ENCODE measurements at places on chromosomes 12 and 14.

DNA sequence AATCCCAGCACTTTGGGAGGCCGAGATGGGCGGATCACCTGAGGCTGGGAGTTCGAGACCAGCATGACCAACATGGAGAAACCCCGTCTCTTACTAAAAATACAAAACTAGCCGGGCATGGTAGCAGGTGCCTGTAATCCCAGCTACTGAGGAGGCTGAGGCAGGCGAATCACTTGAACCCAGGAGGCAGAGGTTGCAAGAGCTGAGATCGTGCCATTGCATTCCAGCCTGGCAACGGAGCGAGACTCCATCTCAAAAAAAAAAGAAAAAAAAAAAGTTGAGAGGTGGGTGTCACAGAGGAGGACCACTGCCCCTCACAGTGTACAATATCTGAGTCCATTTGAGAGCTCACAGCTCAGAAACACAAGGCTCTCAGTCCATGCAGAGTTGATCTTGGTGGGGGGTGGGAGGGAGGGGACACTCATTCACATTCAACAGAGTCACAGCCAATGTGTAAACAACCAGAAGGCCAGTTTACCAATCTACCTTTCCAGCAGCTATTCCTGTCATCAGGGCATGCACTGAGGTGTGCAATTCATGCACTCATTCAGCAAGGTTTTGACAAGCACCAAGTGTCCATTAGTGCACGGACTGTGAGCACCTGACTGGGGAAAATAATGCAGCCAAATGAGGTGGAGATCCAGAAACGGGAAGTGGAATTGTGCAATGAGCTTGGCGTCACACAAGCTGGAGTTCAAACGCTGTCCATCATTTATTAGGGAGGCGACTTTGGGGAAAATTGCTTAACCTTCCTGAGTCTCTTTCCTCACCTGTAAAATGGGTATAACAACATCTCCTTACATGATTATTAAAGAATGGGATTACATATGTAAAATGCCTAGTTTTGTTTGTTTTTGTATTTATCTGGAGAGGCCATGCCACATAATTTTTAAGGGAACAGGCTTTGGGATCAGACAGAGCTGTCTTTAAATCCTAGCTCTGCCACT lies 4.4 kb upstream of the EIF5 start:
- no peak for DNase-seq

- DNase-seq = no peak
These were observed 627 bp downstream of the TESC start for GRCh38 chr12:117098361-117099217.

DNA sequence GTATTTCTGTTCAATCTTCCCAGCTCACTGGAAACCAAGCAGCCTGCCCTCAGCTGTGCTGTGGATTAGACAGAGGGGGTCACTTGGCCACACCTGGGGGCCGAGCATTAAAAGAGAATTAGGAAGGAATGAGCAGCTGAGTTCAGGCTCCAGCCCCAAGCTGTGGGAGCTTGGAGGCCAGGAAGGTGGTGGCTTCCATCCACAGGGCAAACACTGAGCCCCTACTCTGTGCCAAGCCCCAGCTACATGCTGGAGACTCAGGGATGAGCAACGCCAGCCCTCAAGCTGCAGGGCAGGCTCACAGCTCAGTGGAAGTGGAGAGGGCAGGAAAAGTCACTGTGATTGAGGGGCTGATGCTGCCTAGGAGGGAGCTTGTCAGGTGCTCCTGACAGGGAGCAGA lies 412.7 kb downstream of the BCL11B start:
- no peak for DNase-seq

- DNase-seq = peak; percentile 18
These were observed 1.9 kb downstream of the TGFB3 start for GRCh38 chr14:75979648-75980565.
